ENCODE measurements at places on chromosomes 1 and 21.

DNA sequence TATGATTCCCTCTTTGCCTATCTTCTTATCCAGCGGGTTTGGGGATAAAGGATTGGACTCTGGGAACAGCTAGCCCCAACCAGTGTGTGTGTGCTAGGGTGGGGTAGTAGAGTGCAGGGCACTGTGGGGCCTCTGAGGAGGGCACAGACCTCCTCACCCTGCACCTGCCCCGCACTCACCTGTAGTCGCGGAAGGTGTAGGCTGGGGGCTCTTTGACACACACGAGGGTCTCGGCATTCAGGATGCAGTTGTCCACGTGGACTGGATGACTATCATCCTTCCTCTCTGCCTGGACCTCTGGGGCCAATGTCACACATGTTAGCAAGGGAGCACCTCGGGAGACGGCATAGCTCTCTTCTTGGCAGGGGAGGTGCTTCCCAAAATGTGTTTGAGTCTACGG, 8.0 kb upstream of the CLDN19 start:
- DNase-seq = no peak

- no peak for DNase-seq
Measured at GRCh38 chr21:35987475-35987874, 72.9 kb downstream of the SETD4 start.

DNA sequence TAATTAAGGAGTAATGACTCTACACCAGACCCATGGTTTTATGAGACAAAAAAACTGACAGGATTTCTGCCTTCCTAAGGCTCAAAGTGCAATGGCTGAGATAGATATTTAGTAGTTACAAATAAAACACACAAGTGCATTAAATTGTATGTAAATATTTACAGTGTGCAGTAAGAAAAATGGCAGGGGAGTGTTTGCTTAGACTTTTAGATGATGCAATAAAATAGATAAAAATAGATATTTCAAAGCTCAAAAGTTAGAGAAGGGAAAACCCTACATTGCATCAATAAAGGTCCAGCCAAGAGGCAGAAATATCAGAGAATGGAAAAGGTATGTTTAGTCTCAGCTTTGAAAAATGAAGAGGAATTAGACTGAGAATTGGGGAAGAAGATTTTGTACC, 226.3 kb upstream of the FGGY start:
- no peak for DNase-seq

DNA sequence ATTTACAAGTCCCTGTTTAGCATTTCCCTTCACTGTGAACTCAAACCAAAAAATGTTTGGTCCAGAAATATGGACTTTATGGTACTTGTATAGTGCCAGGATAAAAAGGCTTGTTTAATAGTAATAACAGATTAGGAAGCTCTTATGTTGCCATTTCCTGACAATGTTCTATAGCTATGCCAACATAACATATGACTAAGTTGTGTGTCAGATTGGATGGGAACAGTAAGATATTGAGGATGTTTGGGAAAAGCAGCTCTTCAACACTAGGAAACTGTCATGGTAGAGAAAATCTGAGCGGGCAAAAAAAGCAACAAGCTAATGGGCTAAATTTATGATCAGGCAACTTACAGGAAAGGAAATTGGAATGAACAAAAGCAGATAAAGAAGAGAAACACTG, 287.1 kb upstream of the ADGRL4 start:
- DNase-seq = no peak

- no peak for DNase-seq
Measured at GRCh38 chr1:115632251-115633026, 9.3 kb upstream of the VANGL1 start.
